ENCODE measurements at places on chromosomes 2 and 18.

- DNase-seq: no peak
Observed at GRCh38 chr18:77106331-77106730, 26.3 kb downstream of the MBP start.

- no peak for DNase-seq
Observed at GRCh38 chr2:19933351-19933981, 31.7 kb upstream of the TTC32 start.

- no peak for DNase-seq
Observed at GRCh38 chr18:62999921-63000320, 284.6 kb downstream of the PHLPP1 start.

GRCh38 chr2:148955798-148956197 is 80.8 kb downstream of the KIF5C start:
- DNase-seq: no peak

GRCh38 chr2:54716375-54716774 is 7.1 kb upstream of the EML6 start:
- no peak for DNase-seq

Measured in muscle of arm (tissue), 14 donors.